GM06990 (cell line): ENCODE measurements at places on chromosomes 2 and 18.

DNA sequence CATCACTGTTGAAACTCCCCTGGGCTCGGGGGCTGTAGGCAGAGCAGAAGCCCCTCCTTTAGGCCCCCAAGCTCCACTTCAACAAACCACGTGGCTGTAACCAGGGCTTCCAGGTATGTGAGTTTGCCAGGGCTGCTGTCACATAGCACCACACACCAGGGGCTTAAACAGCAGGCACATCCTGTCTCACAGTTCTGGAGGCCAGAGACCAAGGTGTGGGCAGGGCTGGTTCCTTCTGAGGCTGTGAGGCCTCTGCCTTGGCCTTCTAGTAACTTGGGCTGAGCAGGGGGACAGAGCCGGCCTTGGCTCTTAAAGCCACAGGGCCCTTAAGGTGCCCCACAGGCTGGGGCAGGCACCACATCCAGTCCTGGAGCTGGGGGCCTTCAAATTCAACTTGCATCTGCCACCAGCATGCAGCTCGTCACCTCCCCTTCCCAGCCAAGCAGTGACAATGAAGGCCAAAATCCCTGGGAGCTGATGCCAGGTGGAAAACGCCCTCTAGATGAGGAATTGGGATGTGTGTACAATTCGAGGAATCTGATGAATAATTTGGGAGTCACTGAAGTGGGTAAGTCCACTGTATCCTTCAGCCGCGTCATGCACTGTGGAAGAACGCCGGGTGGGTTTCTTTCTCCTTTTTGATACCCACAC, 104.2 kb upstream of the ODC1 start:
- DNase-seq: no peak

DNA sequence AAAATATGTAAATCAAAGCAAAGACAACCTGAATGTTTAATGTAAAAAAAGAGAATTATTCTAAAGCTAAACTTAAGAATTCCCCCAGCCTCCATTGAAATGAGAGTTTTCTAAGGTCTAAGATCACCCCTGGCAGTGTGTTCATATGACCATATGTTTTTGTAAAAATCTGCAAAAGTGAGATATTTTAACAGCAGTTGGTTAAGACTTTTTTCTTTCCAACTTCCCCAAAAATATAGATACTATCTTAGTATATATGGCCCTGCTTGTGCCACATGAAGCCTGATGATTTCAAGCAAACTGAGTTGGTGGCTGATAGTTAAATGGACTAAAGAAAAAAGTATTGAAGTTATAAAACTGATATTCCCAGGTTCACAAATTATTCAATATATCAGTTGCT, 35.4 kb downstream of the ZNF804A start:
- DNase-seq: no peak

- DNase-seq: no peak
Observed at GRCh38 chr18:12742453-12742852, 39.6 kb downstream of the PSMG2 start.

GRCh38 chr2:120005834-120006521, 6.9 kb upstream of the EPB41L5 start:
- peak; percentile 37 for DNase-seq

GRCh38 chr2:205731583-205731981, 49.3 kb downstream of the NRP2 start:
- no peak for DNase-seq

DNA sequence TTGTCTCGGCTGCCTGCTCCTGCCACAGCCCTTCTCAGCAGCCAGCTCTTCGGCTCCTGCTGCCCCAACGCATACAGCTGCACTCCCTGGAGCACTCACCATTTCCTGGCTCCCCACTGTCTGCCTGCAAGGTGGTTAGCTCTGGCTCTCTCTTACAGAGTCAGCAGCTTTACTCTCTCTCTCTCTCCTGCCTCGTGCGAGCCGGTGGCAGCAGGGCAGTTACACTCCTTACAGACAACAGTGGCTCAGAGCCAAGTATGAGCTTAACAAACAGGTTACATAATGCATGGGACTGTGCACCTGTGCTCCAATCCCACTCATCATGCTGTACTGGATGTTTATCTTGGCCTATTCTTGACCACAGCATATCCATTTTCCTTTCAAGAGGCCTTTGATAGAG, 47.4 kb upstream of the DNAJC10 start:
- DNase-seq: no peak

GRCh38 chr2:169136885-169137534, 67.6 kb downstream of the DHRS9 start:
- DNase-seq: no peak

DNA sequence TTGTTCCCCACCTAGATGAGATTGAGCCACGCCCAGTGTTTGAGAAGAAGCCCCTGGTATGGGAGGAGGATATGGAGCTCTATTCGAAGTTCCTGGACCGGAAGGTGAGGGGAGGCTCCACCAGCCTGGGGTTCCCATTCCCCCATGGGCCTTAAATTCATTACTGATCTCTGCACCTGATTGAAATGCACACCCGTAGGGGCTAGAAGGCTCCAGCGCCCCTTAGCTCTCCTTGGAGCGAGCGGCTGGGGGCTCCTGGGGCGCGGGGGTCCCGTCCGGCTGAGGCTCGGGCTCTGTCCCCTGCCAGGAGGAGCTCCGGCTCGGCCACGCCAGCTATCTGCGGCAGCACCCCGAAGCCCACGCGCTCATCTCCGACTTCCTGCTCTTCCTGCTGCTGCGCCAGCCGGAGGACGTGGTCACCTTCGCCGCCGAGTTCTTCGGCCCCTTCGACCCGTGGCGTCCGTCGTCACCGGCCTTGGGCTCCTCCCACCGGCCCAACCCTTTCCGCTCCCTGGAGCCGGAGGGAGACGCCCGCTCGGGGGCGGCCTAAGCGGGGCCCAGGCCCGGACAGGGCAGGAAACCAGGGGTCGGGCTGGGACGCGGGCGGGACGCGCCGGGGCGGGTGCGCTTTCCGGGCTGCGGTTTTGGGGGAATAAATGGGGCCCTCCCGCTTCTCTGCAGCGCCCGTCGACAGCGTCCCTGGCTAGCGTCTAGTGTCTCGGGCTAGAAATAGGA, 10.9 kb downstream of the CATIP start:
- peak; percentile 89 for DNase-seq

DNA sequence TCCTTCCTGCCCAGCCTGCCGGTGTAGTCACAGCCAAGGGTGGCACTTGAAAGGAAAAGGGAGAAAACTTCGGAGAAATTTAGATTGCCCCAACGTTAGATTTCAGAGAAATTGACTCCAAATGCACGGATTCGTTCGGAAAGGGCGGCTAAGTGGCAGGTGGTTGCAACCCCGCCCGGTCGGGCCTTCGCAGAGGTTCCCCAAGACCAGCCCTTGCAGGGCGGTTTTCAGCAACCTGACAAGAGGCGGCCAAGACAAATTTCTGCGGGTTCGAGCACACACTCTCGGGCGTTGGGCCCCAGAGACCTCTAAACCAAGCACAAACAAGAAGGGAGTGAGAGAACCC, 4.8 kb downstream of the ONECUT2 start:
- no peak for DNase-seq

GRCh38 chr2:95287806-95288205, 9.3 kb upstream of the KCNIP3 start:
- no peak for DNase-seq

GRCh38 chr2:33094303-33094702, 147.6 kb downstream of the LTBP1 start:
- no peak for DNase-seq

- no peak for DNase-seq
Observed at GRCh38 chr2:32918774-32919173, 28.0 kb upstream of the LTBP1 start.

DNA sequence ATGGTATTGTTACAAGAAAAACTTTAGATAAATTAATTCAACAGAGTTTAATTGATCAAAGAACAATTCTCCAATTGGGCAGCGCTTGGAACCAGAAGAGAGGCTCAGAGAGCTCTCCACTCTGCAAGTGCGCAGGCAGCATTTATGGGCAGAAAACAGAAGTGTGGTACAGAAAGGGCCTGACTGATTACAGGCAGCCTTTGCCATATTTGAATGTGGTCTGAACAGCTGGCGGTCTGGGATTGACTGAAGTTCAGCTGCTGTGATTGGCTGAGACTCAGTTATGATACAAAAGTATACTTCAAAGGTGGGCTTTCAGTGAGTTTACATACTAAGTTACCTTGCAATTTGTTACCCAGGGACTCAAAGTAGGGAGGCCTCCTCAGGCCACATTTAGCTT, 301.3 kb upstream of the ID2 start:
- peak; percentile 43 for DNase-seq

DNA sequence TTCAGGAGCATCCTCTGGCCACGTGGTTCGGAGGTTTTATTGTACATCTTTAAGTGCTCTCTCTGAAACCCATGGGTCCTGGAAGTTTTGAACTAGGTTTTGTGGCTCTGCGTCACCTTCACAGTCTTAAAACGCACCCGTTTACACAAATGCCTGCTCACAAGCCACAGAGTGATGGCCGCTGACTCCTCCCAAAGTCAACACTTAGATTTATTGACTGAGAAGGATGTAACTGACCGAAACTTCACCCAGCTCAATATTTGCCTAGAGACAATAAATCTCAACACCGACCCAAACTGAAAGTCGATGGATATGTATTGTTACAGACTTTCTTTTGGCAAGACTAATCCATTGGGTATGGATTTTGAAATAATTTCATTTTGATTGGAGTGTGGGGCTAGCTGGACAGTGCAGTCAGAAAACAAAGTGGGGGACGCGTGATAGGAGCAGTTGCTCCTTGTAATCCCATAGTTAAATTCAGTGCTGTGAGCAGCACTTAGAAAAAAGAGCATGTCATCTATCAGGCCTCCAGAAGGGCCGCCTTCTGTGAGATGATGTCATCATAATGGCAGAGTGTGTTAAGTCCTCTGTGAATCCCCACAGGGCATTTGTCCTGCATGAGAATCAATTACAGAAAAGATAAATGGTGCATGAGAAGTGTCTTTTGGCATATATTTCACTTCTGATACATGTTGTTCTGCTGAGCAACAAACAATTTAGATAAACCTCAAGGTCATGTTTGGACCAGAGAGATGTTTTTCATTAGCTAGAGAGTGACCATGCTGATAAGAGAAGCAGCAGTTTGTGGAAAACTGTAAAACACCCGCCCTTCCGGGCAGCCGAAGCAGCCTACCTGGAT, 183.7 kb downstream of the INO80D start:
- DNase-seq: no peak

GRCh38 chr2:62045017-62045543, 139.6 kb downstream of the COMMD1 start:
- no peak for DNase-seq

DNA sequence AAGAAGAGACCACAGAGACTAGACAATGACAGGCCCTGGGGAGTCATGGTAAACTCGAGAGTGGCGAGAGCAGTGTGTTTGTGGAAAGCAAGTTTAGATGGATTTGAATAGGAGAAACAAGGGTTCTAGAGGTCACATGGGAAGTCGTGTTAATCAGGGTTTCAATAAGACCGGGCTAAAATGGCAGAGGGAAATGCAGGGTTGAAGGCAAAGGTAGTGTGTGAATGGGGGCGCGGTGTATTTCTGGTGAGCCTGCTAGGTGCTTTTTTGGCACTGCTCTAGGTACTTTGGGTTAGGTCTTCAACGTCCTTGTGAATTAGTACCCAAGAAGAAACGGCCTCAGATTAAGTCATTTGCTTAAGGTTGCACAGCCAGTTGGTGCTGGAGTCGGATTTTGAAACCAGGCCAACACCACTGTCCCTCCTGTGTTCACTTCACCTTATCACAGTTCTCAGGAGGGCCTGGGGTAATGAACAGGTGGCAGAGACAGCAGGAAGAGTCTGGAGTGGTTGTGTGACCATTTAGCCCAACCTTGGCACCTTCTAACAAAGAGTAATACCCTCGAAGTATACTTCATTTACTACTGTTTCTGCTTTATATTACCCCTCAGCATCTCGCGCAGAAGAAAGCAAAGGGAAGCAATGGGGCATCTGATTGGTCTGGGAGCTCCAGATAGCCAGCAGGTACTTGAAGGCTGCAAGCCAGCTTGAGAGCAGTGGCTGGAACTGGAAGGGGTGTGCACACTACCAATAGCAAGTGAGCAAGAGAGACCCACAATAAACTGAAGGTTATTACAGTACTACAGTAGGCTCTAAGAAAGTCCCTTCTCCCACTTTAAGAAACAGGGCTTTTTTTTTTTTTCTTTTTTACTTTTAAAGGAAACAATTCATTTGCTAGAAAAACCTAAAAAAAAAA, 33.4 kb upstream of the GAREM2 start:
- no peak for DNase-seq

- DNase-seq: no peak
Observed at GRCh38 chr2:162874412-162874811, 35.8 kb upstream of the KCNH7 start.

DNA sequence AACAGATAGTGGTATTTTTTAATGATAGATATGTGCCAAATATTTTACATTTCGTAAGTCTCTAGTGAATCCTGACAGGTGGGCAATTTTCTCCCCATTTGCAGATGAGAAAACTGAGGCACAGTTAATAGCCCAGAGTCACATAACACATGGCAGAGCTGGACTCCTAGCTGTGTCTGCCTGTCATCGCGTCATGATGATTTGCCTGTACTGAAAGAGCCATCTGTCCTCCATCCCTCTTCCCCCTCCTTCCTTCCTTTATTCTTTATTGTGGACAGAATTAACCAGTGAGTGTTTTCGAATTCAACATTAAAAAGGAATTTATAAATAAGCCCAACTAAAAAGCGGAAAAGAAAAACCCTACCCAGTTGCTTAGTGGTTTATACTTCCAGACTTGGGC, 3.2 kb downstream of the DNAJB2 start:
- DNase-seq: no peak

GRCh38 chr2:172969609-172970008, 106.0 kb upstream of the MAP3K20 start:
- no peak for DNase-seq

DNA sequence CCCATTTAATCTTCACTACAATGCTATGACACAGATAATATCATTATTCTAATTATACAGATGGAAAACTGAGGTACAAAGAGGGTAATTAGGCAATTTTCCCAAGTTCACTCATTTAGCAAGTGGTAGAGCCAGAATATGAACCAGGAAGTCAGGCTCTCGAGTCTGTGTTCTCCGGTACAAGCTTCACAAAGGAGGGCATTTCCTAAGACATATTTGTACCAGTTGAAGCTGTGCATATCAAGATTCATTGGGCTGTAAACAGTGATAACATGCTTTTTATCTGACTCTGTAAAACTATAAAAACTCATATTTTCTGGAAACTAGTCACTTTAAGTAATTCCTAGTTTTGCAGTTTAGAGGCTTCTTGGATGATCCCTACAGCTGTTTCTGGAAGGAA, 23.0 kb upstream of the CPS1 start:
- DNase-seq: no peak

DNA sequence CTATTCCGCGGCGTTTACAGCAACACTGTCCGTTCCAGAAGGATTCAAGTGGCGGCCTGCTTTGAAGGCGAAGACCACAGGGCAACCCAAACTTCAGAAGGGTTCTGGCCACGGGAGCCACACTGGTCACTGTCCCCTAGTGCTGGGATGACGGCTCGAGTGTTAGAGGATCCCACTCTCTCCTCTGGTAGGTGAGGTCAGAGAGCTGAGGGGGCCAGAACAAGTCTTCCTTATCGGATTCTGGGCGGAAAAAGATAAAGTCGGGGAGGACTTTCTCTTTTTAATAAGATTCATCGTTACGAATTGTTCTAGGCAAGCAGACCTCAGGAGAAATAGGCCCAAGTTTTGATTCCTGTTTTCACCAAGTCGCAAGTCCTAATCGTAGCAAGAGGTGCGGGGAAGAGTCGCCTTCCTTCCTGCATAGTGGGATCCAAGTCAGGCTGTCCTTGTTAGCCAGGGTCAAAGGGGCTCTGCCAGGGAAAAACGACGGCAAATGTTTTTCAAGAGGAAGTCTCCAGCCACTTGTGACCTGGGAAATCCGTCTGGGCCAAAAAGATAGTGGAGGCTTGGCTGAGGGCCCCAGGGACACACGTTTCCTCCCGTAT, 864 bp upstream of the MYL12A start:
- DNase-seq: no peak

GRCh38 chr2:71607151-71607889, 154.0 kb downstream of the DYSF start:
- no peak for DNase-seq
